PC-9 (cell line): ENCODE measurements at places on chromosomes 5 and 9.

DNA sequence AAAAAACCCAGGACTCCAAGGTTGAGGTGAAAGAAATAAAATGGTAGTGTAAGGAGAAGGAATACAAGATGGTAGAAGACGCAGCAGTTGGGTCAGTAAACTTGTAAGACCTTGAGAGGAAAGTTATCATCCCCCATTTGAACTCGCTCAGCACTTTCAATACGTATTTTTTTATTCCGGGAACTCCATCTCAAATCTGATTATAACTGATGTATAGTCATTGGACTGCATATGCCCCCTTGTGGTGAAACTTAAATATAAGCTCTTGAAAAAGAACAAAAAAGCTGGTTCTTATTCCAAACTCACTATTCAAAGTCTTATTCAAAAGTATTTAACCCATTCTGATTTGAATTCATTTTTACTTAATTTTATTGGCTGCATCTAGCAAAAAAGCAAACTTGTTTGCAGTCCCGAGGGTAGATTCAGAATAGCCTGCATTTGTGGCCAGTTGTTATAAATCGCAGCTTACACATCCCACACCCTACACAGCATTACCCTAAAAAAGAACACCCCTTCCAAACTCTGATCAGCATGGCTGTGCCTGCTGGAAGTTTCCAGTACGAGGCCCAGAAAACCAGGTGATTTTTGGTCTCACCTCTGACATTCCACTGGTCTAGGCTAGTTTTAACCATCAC is 118.0 kb downstream of the ESM1 start:
- no peak for DNase-seq

- DNase-seq = no peak
These were observed 61.6 kb downstream of the ERBIN start for GRCh38 chr5:65987982-65988381.

DNA sequence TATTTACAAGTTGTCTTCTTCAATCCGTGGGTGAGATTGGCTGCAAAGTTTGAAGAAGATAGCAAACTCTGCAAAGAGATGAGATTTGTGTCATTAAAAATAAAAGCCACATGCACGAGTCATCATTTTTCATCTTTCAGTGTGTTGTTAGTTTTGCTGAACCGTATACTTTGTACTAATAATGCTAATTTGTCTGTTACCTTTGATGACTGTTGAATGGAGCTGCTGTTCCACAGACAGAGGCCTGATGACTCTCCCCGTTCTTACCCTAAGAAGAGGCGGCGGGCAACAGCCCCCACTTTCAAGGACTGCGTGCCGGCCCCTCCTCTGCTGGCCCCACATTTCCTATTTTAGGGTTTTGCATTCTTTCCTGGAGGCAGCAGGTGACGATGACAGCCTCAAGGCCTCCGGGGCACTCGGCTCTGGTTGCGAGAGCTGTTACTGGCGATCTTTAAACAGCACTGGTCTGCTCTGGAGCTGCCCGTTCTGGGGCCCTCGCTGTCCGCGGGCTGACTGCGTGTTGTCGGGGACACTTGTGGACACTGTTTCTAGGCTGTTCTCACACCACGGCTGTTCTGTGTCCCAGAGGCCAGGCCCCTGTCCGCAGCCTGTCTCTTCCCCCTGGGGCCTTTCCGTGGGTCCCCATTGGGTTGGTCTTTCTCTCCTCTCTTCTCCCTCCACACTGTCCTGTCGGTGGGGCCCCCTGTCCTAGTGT is 35.1 kb downstream of the NDUFS6 start:
- DNase-seq = no peak

GRCh38 chr5:11684607-11685006 is 219.6 kb downstream of the CTNND2 start:
- DNase-seq = no peak

- no peak for DNase-seq
These were observed at the start of gene PLEKHG4B for GRCh38 chr5:91556-92263. PLEKHG4B (plus strand) TSS chr5:92168; CDS start chr5:92232, 64 bp downstream.
